ENCODE measurements at places on chromosomes 3 and 15.

GRCh38 chr3:176426371-176426770, 770.9 kb downstream of the TBL1XR1 start:
- no peak for DNase-seq

GRCh38 chr3:47313341-47314055, 30.8 kb downstream of the KLHL18 start:
- no peak for DNase-seq

DNA sequence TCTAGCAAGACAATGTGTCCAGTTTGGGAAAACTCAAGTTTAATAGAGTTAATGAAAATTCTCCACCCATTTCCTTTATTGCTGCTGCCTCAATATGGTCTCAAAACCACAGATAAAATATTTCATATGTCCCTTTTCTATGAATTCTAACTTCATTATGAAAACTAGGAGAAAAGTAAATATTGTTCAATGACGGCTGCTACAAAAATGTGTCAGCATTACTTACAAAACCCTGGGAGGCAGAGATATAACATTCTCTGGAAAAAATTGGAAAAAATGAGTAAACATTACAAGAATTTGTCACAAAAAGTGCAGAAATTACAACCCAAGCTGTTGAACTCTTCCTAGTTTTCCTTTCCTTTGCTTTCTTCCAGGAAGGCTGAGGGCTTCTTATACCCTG, 22.2 kb upstream of the FBN1 start:
- no peak for DNase-seq

- no peak for DNase-seq
Measured at GRCh38 chr3:160448845-160449635, 546 bp downstream of the TRIM59 start.

- DNase-seq, result no peak
Measured at GRCh38 chr3:175288621-175289020, 429.5 kb downstream of the NAALADL2 start.

GRCh38 chr3:27715454-27715806, 6.7 kb downstream of the EOMES start:
- no peak for DNase-seq

- DNase-seq, result peak; percentile 78
Measured at GRCh38 chr3:193982258-193982659, 153.7 kb upstream of the HES1 start.

GRCh38 chr3:127497166-127497565, 93.4 kb downstream of the TPRA1 start:
- DNase-seq, result no peak

DNA sequence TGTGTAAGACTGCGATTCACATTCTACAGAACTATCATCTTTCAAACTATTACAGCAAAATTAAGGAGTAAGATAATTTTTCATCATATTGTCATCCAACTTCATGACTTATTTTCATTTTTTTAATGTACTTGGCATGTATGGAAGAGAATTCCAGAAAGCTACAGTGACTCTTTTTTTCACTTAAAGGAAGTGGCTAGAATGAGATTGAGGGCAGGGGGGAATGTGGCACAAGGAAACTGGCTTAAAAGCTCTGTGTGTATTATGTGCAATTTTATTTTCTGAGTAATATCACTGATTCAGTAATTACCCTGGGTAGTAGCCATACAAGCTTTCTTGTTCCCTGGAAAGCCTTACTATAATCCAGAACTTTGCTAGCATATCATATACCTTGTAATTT, 94.6 kb downstream of the FILIP1L start:
- no peak for DNase-seq

DNA sequence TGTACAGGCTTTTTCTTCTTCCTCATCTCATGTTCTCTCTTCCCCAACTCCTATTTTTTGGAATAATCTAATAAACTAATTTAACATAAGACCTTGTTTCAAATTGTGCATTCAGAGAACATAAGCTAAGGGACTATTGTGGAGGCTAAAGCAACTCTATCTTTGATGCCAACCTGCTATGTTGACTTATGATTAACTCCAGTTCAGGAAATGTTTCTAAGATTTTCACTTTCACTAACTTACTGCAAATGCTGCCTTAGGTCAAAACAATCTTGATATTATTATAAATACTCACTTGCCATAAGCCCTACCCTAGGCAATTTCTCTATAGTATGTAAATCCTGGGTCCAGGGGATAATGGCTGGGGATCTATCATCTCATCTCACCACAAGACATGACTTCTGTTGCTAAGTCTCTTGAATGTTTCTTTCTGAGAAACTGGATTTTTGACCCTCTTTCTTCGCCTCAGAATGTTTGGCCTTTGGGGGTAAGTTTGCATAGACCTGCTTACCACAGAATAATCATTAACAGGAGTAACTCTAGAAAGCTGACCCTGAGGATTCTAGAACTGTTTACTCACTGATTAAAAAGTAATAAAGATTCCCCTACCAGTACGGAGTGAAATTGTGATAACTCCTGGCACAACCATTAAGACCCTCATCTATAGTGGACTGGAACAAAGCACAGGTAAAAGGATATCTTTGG, 768.1 kb downstream of the GBE1 start:
- DNase-seq, result no peak

DNA sequence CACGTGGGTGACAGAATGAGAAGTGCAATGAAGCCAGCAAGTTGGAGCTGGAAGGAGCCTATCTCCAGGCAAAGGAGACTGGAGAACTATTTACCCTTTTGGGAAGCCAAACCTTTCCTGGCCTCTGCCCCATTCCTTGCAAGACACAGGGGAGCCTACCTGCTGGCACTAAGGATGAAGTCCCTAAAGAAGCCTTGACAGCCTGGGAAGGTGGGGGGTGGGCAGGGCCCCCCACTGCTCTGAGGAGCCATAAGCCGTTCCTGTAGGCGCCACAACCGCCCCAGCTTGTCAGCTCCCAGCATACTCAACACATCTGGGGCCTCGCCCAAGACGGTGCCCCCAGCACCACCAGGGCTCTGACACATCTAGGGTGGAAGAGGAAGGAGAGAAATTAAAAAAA, 5.5 kb downstream of the CDAN1 start:
- DNase-seq, result no peak

DNA sequence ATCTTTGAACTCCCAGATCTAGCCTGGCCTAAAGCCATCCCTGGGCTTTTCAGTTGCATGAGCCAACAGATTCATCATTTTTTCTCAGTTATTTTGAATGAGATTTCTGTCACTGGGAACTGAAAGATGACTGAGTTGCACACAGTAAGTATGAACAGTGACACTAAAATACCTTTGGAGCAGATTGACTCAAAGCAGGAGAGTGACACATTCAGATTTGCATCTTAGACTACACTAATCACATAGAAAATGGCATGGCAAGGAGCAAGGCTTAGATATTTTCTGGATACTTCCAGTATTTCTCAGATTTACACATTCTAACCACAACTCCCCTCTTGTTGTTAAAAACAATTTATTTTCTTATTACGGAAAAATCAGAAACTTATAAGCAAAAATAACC, 32.8 kb downstream of the SEC62 start:
- no peak for DNase-seq

DNA sequence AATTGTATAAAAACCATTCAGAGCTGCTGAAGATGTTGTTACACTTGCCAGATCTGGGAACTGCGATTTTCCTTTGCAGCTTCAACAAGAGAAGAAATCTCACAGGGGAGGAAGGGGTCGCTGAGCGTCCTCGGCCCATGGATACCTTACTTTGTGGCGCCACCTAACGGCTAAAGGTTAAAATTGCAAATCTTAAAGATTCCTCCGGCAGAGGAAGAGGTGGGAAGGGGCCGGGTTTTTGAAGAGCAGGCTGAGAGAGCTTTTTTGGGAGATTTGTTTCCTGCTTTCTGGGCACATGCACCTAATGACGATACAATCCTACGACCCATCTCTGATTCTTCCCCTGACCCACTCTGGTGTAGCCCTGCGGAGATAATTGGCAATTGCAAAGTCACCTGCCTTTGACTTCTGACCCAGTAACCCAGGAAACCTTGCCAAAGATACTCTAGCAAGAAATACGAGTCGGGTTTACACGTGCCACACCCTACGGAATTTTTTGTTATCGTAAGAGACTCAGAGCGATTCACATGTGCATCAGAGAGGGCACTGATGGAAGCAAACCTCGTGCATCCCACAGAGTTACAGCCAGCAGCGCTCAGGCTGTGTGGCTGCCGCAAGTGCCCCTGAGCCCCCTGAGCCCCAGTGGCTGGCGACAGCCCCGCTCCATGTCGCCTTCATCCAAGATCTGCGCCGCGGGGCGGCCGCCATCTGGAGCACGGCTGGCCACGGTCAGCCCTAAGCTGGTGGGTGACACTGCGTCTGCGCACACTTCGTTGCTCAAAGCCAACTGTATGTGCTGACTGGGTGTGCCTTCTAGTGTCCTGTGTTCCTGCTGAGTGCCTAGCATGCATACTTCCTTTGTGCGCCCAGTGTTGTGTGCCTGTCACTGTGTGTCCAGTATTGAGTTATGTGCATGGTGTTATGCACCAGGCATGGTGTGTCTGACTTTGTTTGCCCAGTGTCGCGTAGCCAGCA, 55.2 kb upstream of the CHRNA7 start:
- DNase-seq, result no peak

DNA sequence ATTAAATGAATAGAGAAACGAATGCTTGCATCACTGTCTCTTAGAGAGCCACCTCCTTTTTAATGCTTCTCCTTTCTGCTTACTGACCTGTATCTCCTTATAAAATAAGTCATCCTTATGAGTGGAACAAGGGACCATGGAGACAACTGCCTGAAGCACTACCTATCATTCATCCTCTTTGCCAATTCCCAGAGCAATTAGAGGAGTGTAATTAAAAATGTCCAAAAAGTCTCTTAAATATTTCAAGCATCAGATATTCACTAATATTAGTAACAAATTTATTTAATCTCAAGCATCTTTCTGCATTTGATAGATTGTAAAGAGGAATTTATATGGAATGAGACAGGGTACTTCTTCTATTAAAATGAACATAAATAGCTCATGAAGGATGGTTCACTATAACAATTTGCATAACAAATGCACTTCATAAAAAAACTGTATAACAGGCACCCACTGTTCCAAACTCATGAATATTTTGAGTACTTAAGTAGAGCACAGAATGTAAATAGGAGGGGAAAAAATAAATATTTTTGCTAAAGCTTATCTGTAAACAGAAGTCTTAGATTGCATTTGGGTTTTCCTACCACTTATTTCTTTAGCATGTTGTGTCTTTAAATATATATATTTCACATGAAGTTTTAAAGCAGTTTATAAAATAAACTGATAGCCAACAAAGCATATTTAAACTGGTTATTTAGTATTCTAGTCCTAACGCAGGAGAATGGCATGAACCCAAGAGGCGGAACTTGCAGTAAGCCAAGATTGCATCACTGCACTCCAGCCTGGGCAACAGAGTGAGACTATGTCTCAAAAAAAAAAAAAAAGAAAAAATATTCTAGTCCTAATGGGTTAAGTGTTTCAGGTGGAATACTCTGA, 269.3 kb downstream of the TBL1XR1 start:
- DNase-seq, result no peak

DNA sequence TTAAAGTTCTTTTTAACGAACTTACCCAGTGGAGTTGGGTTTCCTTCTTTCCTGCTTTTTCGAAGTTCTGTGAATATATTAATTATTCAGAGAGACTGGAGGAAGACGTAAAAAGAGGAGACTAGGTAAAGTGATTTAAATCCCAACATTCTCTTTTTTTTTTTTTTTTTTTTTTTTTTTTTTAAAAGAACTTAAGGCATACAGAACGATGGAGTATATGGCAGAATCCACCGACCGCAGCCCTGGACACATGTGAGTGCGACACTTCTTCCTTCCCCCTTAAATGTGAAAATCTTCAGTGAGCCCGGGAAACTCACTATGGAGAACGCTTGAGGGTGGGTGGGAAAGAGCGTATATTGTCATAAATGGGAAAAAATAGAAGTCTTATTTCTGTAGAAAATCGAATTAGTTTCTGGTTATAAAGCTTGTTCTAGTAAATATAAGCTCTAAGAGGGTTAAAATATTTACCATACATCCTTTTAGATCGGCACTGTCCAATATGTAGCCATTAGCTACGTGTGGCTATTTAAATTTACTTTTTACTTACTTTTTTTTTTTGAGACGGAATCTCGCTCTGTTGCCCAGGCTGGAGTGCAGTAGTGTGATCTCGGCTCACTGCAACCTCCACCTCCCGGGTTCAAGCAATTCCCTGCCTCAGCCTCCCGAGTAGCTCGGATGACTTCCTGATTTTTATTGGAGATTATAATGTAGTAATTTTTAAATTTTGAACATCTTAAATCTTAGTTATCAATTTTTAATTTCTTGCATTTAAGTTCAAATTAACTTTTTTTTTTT, 892 bp downstream of the NMD3 start:
- no peak for DNase-seq

- no peak for DNase-seq
Measured at GRCh38 chr15:85941186-85941855, 138.3 kb upstream of the AGBL1 start.

DNA sequence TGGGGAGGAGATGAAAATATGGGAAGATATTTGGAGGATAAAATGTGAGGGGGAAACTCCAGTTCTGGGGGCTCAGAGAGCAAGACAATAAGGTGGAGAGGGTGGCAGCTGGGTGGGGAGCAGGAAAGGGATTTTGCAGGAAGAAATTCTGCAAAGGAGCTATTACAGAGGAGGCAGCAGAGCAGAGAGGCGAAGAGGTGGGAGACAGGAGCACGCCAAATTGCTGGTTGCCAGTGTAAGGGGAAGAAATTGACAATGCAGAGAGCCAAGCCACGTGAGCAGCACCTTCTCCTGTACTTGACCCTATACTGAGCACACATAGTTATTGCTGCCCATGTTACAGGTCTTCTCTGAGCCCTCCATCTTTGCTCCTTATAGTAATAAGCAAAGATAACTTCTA, 190.3 kb upstream of the ONECUT1 start:
- DNase-seq, result no peak

DNA sequence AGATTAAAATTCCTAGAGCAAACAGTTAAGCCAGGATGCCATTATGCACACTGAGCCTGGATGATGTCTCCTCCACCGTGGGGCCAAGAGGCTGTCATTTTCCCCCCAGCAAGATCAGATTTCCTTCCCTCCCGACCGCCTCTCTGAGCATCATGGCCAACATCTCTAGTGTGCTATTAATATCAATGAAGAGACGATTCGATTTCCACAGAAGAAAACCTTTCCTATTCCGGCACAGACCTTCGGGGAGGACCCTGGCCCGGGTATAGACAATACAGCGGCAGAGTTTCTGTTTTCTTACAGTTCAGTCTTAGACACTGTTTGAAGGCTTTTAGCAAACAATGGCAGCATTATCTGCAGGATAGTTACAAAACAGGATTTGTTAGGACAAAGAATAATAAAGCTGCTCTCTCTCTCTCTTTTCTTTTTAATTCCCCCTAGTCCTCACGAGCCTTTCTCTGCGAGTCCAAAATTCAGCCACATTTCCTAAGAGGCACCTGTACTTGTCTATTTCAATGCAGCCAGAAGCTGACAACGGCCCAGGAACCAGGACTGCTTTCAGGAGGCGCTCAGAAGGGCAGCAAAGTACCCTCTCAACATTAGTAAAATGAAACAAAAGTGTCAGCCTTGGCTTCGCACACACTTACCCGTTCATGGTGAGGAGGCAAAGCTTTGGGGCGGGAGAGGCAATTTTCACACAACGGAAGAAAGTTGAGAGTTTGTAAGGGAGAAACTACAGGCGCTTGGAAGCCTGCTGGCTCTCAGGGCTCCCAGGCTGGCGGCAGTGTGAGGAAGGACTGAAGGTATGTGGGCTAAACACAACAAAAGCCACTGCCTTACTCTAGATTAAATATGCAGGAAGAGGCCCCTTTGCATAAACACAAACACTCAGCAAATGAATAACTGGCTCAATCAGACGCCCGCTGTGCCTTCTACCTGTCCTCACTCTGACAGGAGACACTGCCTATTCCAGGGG, 278.0 kb downstream of the FOXP1 start:
- DNase-seq, result no peak

Measured in sciatic nerve (tissue), 2 donors.